ENCODE measurements at places on chromosomes 3 and 15. TPM values are rescaled to one million over a fixed set of nuclear protein-coding genes. Genes with fewer than 3 reads are reported as not detected.

- no peak for DNase-seq
These were observed 129.9 kb upstream of the HES1 start for GRCh38 chr3:194005930-194006501.

DNA sequence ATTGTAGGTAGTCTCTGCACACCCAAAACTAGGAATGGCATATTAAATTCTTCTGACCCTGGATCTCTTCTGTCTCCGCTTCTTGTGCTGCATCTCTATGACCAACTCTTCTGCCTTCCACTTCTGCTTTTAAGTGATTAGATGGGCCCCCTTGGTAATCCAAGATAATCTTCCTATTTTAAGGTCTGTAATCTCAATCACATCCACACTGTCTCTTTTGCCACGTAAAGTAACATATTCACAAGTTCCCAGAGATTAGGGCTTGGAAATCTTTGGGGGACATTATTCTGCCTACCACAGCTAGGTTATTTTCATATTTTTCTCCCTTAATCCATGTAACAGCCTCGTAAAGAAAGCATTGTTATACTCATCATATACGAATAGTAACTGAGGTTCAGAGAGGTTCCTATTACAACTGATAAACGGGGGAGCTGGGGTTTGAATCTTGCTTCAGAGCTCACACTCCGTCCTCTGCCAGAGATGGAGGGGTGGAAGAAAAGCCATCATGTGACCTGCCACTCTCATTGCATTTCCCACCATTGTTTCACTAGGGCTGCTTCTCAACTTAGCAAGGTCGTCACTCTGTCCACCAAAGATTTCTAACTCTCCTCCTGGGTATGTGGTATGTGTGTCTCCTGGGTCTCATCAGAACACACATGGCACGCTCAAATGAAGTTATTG lies 6.6 kb upstream of the CD47 start:
- no peak for DNase-seq

DNA sequence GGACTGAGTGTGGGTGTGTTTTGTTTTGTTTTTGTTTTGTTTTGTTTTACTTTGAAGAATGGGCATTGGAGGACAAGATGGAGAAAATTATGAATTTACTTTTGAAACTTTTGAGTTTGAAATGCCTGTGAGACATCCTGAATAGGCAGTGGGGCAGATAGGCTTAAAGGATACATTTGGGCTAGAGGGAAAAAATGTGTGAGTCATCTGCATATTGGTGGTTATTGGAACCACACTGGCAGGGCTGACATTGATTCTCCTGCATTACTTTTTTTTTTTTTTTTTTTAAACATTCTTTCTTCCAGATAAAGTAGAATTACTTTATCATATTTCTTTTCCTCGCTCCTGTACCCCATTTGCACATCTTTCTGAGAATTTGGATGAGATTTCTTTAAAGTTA lies 56.1 kb downstream of the CALML4 start:
- no peak for DNase-seq

- DNase-seq, result no peak
These were observed 21.3 kb downstream of the GORASP1 start for GRCh38 chr3:39086144-39086543.

DNA sequence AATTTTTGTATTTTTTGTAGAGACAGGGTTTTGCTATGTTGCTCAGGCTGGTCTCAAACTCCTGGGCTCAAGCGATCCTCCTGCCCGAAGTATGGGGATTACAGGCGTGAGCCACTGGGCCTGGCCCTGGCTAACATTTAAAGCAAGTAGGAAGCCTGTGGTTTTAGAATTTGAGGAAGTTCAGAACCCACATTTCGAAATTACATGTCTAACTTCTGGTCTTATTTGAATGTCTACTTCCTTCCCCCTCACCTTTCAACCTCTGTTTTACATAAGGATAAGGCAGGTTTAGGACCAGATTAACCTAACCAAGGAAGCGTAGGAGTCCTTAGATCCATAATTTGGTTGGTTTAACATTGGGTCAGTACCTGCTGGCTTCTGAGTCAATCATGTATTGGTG lies 120.5 kb upstream of the PROK2 start:
- no peak for DNase-seq

- no peak for DNase-seq
These were observed 66.8 kb downstream of the ABTB1 start for GRCh38 chr3:127739347-127740135.

- no peak for DNase-seq
These were observed 227.6 kb upstream of the POU1F1 start for GRCh38 chr3:87503900-87504498.

DNA sequence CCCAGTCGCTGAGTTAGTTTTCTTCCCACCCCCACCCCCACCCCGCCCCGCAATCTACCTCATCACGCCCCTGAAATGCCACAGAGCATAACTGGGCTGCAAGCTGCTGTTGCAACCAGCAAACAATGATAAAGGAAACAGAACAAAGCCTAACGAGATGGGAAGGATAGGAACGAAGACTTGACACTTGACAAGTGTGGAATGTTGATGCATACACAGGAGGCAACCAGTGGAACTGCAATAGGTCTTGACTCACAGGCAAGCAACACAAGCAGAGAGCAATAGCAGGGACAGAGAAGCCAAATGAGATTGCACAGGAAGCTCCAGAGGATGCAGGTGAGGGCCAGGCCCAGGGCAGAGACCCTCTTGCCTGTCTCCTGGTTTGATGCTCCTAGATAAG lies 225.9 kb downstream of the IGSF11 start:
- DNase-seq, result no peak

- no peak for DNase-seq
These were observed 399.9 kb downstream of the SQOR start for GRCh38 chr15:46034755-46035154.

Gene TMEM266
- total RNA-seq, result 0.11 TPM

Gene TRPM1
- not detected for total RNA-seq

Gene GBE1
- 22.5 TPM for total RNA-seq
